Mesothelial cell of epicardium (in vitro differentiated cells): ENCODE measurements at places on chromosomes 16 and 17. TPM values are rescaled to one million over a fixed set of nuclear protein-coding genes. Genes with fewer than 3 reads are reported as not detected.

Gene FGF11
- 24.8 to 26.8 TPM (median 26.5 TPM) in 3 replicates for total RNA-seq

Gene JPT2
- 72.9 to 78.3 TPM (median 73.9 TPM) in 3 replicates for total RNA-seq

Gene KRTAP16-1
- not detected in 3 replicates for total RNA-seq

Gene CCL2
- total RNA-seq: 53.5 to 62.4 TPM (median 57.1 TPM) in 3 replicates

Gene WNT3
- 64.2 to 66.4 TPM (median 65.7 TPM) in 3 replicates for total RNA-seq

Gene CCL17
- not detected in 3 replicates for total RNA-seq

Gene UMOD
- total RNA-seq: not detected in 3 replicates

Gene CACNG5
- not detected in 3 replicates for total RNA-seq

Gene ALOX12
- 0.22 to 0.40 TPM in 2 of 3 replicates, not detected in the other for total RNA-seq

Gene SLC5A10
- total RNA-seq: 0.14 to 0.25 TPM (median 0.24 TPM) in 3 replicates

Gene KRT39
- not detected in 3 replicates for total RNA-seq

Gene CUEDC1
- 37.0 to 38.7 TPM (median 37.8 TPM) in 3 replicates for total RNA-seq

Gene RDM1
- 2.1 to 3.5 TPM (median 3.4 TPM) in 3 replicates for total RNA-seq

Gene DNAH9
- 0.35 to 0.96 TPM (median 0.47 TPM) in 3 replicates for total RNA-seq

Gene KLHL10
- 0.16 to 0.27 TPM in 2 of 3 replicates, not detected in the other for total RNA-seq

Gene SHISA6
- 0.02 to 0.09 TPM in 2 of 3 replicates, not detected in the other for total RNA-seq

Gene ABR
- 63.9 to 70.1 TPM (median 69.3 TPM) in 3 replicates for total RNA-seq

Gene STH
- not detected in 3 replicates for total RNA-seq

Gene SLC13A2
- not detected in 3 replicates for total RNA-seq

Gene CCDC78
- 2.5 to 3.2 TPM (median 2.7 TPM) in 3 replicates for total RNA-seq

Gene SLC7A6OS
- 20.4 to 23.3 TPM (median 22.7 TPM) in 3 replicates for total RNA-seq

Gene CYB5D1
- 12.5 to 13.0 TPM (median 13.0 TPM) in 3 replicates for total RNA-seq

Gene DNAAF8
- total RNA-seq: 0.45 to 0.84 TPM (median 0.49 TPM) in 3 replicates

Gene COQ7
- 29.2 to 31.7 TPM (median 31.3 TPM) in 3 replicates for total RNA-seq

Gene KRT24
- total RNA-seq: not detected in 3 replicates

Gene CMTM2
- 0.25 to 0.58 TPM (median 0.51 TPM) in 3 replicates for total RNA-seq

Gene KRTAP2-3
- total RNA-seq: 0.45 to 0.91 TPM (median 0.69 TPM) in 3 replicates

Gene TAOK2
- total RNA-seq: 47.3 to 51.3 TPM (median 48.3 TPM) in 3 replicates

Gene ACD
- total RNA-seq: 24.5 to 27.9 TPM (median 25.8 TPM) in 3 replicates

Gene TBX4
- 51.9 to 56.6 TPM (median 54.2 TPM) in 3 replicates for total RNA-seq

Gene NACA2
- total RNA-seq: not detected in 3 replicates

Gene ROGDI
- 53.9 to 61.8 TPM (median 55.4 TPM) in 3 replicates for total RNA-seq

Gene ZSCAN32
- 18.4 to 19.7 TPM (median 18.9 TPM) in 3 replicates for total RNA-seq

Gene TBC1D16
- total RNA-seq: 69.8 to 76.0 TPM (median 73.2 TPM) in 3 replicates

Gene TPPP3
- total RNA-seq: 5.5 to 6.2 TPM (median 5.7 TPM) in 3 replicates

Gene ALDH3A1
- total RNA-seq: 0.55 to 1.1 TPM (median 0.69 TPM) in 3 replicates

Gene CCL5
- total RNA-seq: not detected in 3 replicates

Gene UTS2R
- 6.1 to 7.6 TPM (median 6.5 TPM) in 3 replicates for total RNA-seq

Gene EVI2B
- not detected in 3 replicates for total RNA-seq

Gene SHCBP1
- 5.1 to 7.5 TPM (median 7.0 TPM) in 3 replicates for total RNA-seq
